ENCODE measurements at places on chromosomes 11 and 22. TPM values are rescaled to one million over a fixed set of nuclear protein-coding genes. Genes with fewer than 3 reads are reported as not detected.

DNA sequence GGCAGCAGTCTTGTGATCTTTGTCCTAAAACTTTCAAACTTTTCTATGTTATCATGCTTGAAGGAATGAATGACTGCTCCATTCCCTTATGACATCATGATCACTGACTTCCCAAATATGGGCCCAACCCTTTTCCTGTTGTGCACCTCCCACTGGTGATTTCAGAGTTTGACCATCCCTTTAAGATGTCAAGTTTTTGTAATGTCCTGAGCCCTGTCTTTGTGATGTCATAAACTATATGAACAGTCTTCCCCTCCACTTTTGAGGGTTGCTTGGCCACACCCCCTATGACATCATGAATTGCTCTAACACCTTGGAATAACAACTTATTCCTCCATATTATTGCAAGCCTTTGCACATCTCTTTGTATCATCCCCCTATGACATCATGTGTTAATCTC is 16.5 kb upstream of the NUCB2 start:
- H3K27me3 ChIP-seq, result peaks cover 2% of the 10 kb centered on the region
- H3K4me1 ChIP-seq, result peaks cover 5% of the 10 kb centered on the region
- no peak overlapping the region for H3K27ac ChIP-seq
- no peak overlapping the region for H3K4me3 ChIP-seq
- no peak for DNase-seq

DNA sequence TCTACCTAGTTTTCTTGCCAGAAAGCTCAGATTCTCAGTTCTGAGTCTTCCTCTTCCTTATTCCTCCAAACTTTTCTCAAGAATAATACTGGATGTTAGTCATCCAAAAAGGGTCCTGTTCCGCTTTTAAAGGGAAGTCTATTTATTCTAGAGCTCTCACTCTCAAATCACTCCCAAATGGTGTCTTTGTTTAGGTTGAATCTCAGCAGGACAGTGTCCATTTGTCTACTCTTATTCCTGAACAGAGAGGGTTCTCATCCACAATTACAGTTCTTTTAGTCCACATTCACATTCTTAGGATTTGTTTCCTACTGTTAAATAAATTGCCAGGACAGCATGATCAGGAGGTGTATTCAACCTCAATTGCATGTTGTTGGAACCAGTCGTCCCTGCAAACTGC is 61.3 kb downstream of the MUC15 start:
- no peak overlapping the region for H3K4me3 ChIP-seq
- no peak for DNase-seq
- H3K4me1 ChIP-seq, result no peaks in the 10 kb centered on the region
- H3K36me3 ChIP-seq, result no peaks in the 10 kb centered on the region
- H3K27me3 ChIP-seq, result no peaks in the 10 kb centered on the region

RIMBP3C gene
- 0.47 TPM for total RNA-seq

TRIM48 gene
- total RNA-seq, result not detected

ASCL2 gene
- 0.20 TPM for total RNA-seq

- H3K27me3 ChIP-seq, result no peaks in the 10 kb centered on the region
- DNase-seq, result no peak
- no peak overlapping the region for H3K4me3 ChIP-seq
- H3K4me1 ChIP-seq, result no peaks in the 10 kb centered on the region
- no peak overlapping the region for H3K27ac ChIP-seq
These were observed 8.7 kb downstream of the ALDH3B2 start for GRCh38 chr11:67665541-67666302.

DNA sequence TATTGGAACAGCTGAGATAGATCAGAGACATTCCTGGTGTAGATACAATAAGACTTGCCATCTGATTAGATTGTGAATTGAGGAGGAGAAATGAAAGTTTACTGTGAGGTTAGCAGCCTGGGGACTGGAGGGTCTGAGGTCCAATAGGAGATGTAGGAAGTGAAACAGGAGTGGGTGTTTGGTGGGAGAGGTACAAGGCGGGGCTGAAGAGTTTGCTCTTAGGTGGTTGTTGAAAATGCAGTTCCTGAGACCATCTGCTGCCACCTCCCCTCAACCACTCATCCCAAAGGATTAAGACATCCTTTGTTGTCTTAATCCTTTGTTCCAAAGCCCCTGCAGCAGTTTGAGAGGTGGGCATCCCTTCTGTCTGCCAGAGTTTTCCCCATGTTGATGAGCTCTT is 14.8 kb downstream of the PIWIL4 start:
- H3K27me3 ChIP-seq, result no peaks in the 10 kb centered on the region
- no peaks in the 10 kb centered on the region for H3K36me3 ChIP-seq
- H3K4me1 ChIP-seq, result no peaks in the 10 kb centered on the region
- no peak for DNase-seq
- no peak overlapping the region for H3K27ac ChIP-seq
- H3K4me3 ChIP-seq, result no peak overlapping the region

DNA sequence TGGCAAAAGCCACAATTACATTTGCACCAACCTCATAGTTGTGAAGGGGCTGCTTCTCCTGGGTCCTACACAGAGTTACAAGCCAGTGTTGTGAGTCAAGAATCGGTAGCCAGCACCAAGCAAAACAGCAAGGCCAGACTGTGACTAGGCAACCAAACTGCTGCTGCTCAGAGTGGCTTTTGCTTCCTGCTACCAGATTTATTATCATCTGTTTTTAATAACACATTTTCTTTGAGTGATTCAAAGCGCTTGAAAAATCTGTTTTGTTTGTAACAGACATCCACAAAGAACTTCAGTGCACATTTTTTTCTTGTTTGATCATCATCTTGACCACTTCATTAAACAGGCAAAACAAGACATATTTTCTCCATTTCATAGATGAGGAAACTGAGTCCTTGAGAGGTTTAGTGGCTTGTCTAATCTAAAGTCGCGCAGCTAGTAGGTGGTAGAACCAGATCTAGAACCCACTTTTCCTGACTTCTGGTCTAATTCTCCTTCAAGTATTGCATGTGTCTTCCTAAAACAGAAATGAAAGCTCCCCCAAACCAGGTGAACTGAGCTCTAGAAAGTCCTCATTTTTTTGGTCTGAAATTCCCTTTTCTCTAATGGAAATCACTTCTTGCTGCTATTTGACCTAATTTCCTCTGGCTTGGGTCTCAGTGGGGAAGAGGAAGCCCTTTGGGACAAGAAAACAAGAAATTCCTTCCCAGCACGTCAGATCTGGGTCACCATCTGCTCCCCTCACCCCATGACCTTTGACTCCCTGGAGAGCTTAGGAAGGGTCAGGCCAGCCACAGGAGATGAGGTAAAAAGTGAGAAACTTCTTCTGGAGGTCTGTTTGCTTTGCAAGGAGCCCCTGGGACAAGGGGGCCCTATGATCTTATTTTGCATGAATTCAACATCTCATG is 39.9 kb downstream of the CWC15 start:
- H3K36me3 ChIP-seq, result no peaks in the 10 kb centered on the region
- H3K4me1 ChIP-seq, result peaks cover 25% of the 10 kb centered on the region
- no peak overlapping the region for H3K27ac ChIP-seq
- H3K27me3 ChIP-seq, result no peaks in the 10 kb centered on the region
- no peak overlapping the region for H3K4me3 ChIP-seq

- DNase-seq, result no peak
- no peak overlapping the region for H3K4me3 ChIP-seq
- H3K27me3 ChIP-seq, result no peaks in the 10 kb centered on the region
- H3K4me1 ChIP-seq, result no peaks in the 10 kb centered on the region
- H3K27ac ChIP-seq, result no peak overlapping the region
- H3K36me3 ChIP-seq, result peaks cover 42% of the 10 kb centered on the region
These were observed 18.6 kb upstream of the DGCR8 start for GRCh38 chr22:20061481-20061861.

DNA sequence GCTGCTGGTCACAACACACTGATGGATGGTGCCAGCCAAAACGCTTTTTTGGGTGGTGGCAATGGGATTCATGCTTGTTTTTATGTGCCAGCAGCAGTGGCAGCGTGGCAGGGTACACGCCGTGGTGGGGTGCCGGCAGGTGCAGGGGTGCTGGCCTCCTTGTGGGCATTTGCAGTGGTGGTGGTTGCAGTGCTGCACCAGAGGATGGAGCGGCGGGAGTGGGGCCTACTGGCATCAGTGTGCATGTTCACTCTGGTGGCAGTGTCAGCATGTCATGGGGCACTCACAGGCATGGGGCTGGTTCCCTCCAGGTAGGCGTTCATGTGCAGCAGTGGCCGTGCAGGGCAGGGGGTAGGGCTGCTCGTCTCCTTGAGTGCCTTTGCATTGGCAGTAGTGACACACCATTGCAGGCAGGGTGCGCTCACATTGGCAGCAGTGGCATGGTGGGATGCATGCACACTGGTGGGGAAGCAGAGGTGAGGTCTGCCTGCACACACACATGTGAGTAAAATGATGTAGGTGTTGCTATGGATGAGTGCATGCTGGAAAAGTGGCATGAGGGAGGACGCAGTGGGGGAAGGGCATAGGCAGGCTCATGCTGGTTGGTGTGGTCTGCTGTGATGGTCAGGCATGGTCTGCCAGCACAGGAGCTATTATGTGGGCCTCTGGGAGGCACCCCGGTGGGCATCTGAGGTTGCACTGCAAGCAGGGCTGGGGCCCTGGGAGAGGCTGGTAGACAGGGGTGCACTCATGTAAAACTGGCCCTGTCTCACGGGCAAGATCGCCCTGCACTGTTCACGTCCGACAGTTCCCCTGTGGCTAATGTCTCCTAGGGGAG is 29.9 kb downstream of the CCDC15 start:
- peaks cover 2% of the 10 kb centered on the region for H3K36me3 ChIP-seq
- no peak overlapping the region for H3K4me3 ChIP-seq
- no peak for DNase-seq
- no peak overlapping the region for H3K27ac ChIP-seq
- H3K4me1 ChIP-seq, result no peaks in the 10 kb centered on the region
- H3K27me3 ChIP-seq, result no peaks in the 10 kb centered on the region

DNA sequence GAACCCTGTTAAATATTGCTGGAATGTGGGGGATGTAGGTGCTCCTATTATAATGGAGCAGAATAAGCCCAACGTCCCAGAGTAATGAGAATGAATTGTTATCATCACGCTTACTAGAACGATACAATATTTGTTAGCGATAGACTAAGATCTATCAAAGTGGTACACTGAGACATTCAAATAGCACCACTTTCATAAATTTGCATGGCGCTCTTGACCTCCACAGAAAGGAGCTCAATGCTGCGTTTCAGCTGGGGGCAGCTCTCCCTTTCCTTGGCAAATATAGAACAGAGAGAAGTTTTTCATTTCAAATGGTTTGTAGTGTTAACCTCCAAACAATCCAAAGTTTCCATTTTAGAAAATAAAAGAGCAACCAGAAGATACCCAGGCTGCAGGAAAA is 38.2 kb upstream of the BLID start:
- H3K27me3 ChIP-seq, result no peaks in the 10 kb centered on the region
- H3K36me3 ChIP-seq, result no peaks in the 10 kb centered on the region
- no peak overlapping the region for H3K4me3 ChIP-seq
- no peak overlapping the region for H3K27ac ChIP-seq
- no peak for DNase-seq

- H3K4me3 ChIP-seq, result peak overlapping the region; percentile 94
- H3K4me1 ChIP-seq, result peaks cover 56% of the 10 kb centered on the region
- peaks cover 18% of the 10 kb centered on the region for H3K36me3 ChIP-seq
- no peaks in the 10 kb centered on the region for H3K27me3 ChIP-seq
These were observed 1.9 kb downstream of the FBXO7 start for GRCh38 chr22:32476281-32477195.

GRCh38 chr11:117392001-117392690 is 64.5 kb downstream of the CEP164 start:
- no peak for DNase-seq
- H3K27me3 ChIP-seq, result no peaks in the 10 kb centered on the region
- H3K4me1 ChIP-seq, result no peaks in the 10 kb centered on the region
- H3K36me3 ChIP-seq, result peaks cover 79% of the 10 kb centered on the region

YAP1 gene
- total RNA-seq, result not detected

- H3K27ac ChIP-seq, result no peak overlapping the region
- H3K27me3 ChIP-seq, result no peaks in the 10 kb centered on the region
- peaks cover 10% of the 10 kb centered on the region for H3K4me1 ChIP-seq
- H3K4me3 ChIP-seq, result no peak overlapping the region
These were observed 3.5 kb upstream of the TCF20 start for GRCh38 chr22:42273855-42274451.

DNA sequence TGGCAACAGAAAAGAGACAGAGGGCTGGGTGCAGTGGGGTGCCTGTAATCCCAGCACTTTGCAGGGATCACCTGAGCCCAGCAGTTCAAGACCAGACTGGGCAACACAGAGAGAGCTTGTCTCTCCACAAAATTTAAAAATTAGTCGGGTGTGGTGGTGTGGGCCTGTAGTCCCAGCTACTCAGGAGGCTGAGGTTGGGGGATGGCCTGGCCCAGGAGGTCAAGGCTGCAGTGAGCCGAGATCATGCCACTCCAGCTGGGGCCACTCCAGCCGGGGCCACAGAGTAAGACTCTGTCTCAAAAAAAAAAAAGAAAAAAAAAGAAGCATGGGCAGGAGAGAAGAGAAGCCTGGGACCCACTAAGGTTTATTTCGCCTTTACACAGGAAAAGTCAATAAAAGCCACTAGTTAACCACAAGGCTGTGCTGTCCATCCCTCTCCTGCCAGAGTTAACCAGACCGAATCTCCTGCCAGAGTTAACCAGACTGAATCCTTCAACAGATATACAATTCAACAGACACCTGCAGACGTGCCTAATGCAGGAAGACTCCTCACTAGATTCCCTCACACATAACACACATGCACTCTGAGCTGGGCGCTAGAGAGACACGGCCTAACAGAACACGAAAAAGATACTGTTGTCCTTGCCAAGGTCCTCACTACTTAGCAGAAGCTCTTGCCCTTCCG is 29.8 kb downstream of the MICAL3 start:
- no peak overlapping the region for H3K27ac ChIP-seq
- H3K4me1 ChIP-seq, result peaks cover 12% of the 10 kb centered on the region
- DNase-seq, result no peak
- no peaks in the 10 kb centered on the region for H3K27me3 ChIP-seq
- no peaks in the 10 kb centered on the region for H3K36me3 ChIP-seq

MIOX gene
- not detected for total RNA-seq

- peak; percentile 28 for DNase-seq
- H3K4me1 ChIP-seq, result peaks cover 24% of the 10 kb centered on the region
- peak overlapping the region; percentile 51 for H3K27ac ChIP-seq
- no peak overlapping the region for H3K4me3 ChIP-seq
These were observed 28.4 kb upstream of the HMOX1 start for GRCh38 chr22:35352214-35353111.

DNA sequence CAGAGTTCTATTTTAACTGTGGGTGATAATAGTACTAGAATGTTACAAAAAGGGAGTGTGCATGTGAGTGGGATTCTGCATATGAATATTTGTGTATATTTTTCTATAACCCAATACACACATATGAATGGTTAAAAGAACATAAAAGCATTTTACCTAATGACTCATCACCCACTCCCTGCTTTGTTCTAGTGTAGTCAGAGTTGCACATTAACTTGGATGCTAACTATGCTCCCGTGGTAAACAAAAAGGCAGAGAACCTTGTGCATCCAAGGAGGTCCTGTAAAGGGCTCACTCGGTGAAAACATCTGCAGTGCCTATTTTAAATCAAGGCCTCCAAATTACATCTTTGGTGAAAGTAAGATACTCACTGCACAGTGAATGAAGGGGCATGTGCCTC is 1289.4 kb downstream of the LRRC4C start:
- no peaks in the 10 kb centered on the region for H3K36me3 ChIP-seq
- no peaks in the 10 kb centered on the region for H3K4me1 ChIP-seq
- no peaks in the 10 kb centered on the region for H3K27me3 ChIP-seq
- H3K27ac ChIP-seq, result no peak overlapping the region

TREH gene
- total RNA-seq, result not detected

C1QTNF4 gene
- total RNA-seq, result 1.3 TPM

GRCh38 chr22:44412136-44412731 is 85.8 kb downstream of the RTL6 start:
- H3K27ac ChIP-seq, result no peak overlapping the region
- H3K4me3 ChIP-seq, result no peak overlapping the region
- H3K4me1 ChIP-seq, result no peaks in the 10 kb centered on the region
- DNase-seq, result no peak
- H3K27me3 ChIP-seq, result no peaks in the 10 kb centered on the region
